Hypothalamus (tissue), 51 donors: ENCODE measurements at places on chromosomes 16 and 17.

DNA sequence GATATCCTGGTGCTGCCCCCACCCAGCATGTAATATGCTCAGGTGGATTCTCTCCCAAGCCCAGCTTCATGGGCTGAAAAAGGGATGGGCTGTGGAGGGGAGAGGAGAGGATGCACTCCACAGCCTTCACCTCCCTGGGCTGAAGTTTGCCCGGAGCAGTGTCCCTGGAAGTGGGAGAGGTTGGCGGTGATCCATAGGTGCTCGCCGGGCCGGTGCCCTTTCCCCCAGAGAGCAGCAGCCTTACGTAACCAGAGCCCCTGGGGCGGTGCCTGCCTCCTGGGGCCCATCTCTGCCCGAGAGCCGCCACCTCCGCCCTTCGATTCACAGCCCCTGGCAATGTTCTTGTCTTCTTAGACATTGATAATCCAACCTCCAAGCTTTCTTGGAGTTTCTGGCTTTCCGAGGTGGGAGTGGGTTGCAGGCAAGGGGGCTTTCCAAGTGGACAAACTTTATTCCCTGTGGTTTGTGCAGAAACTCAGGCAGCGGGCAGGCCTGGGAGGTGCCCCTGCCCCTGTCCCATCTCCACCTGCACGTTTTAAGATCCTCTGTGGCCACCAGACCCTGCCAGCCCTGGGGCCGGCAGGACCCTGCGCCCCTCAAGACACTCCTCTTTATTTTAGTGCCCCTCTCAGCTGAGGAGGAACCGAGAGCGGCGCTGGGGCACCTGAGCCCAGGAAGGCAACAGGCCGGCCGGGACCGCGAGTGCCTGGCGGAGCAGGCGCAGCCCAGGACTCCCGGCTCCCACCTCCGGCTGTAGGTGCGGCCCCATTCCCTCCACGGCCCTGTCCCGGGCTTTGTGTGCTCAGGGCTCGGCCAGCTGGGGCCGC is 3.1 kb upstream of the WDR90 start:
- no peak for DNase-seq

GRCh38 chr16:17166095-17166494 is 304.7 kb downstream of the XYLT1 start:
- no peak for DNase-seq

DNA sequence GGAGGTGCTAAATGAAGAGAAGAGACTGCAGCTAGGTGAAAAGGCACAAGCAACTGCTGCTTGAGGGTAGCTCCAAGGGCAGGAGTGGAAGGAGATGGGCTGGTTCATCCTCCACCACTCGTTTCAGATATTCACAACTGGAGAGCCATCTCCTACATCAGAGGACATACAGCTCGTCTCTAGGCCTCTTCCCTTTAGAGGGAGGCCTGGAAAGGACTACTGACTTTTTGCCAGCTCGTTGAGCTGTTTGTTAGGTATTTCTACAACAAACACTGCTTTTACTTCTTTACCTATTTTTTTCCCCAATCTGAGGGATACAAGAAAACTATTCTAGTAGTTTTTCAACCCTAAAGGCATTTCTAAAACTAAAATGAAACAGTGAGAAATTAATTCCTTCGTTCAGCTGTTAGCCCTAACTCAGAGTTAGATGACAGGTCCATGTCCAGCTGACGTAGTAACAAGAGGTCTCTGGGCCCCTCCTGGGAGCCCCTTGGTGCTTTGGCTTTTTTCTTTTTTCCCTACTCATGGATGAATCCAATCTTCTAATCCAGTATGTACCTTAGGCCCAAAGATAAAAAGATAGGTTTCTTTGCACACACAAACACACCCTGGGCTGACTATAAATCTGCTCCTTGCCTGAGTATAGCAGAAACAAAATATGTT is 47.8 kb upstream of the TBX2 start:
- DNase-seq = no peak

GRCh38 chr17:63275971-63276745 is 169.9 kb downstream of the CYB561 start:
- no peak for DNase-seq

DNA sequence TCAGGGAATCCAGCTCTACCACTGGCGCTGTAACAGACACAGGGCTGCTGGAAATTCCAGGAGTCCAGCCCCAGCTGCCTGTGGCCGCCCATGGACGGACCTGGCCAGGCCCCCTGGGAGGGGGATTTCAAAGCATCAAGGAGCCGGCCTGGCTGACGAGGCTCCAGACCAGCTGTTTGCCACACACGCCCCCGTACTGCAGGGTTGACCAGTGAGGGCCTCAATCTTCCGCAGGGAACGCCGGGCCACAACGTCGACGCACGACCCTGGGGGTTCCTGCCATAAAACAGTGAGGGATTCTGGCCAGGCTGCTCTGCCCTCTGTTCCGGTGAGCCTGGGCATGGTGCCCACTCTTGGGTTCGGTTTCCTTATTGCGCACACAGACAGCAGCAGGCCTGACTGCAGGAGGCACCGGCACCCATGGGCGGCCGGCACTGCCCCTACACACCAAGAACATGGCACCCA is 3.7 kb downstream of the LMF1 start:
- no peak for DNase-seq

DNA sequence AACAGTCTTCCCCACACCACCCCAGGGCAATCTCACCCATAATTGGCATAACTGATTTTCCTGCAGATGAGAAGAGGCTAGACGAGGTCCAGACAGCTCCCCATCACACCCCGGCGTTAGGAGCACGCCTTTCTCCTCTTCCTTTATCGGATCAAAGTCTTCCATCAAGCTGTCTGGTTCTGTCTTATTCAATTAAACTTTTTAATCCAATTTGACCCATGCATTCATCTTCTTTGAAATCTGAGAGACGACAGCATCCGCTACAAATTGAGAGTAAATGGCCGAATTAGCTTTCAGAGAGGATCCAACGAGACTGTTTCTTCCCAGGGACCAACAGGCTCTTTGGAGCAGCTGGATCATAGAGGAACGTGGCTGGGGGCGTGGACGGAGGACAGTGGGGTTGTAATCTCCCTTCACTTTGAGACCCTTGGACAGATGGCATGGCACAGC is 44.4 kb upstream of the GPRC5B start:
- no peak for DNase-seq

DNA sequence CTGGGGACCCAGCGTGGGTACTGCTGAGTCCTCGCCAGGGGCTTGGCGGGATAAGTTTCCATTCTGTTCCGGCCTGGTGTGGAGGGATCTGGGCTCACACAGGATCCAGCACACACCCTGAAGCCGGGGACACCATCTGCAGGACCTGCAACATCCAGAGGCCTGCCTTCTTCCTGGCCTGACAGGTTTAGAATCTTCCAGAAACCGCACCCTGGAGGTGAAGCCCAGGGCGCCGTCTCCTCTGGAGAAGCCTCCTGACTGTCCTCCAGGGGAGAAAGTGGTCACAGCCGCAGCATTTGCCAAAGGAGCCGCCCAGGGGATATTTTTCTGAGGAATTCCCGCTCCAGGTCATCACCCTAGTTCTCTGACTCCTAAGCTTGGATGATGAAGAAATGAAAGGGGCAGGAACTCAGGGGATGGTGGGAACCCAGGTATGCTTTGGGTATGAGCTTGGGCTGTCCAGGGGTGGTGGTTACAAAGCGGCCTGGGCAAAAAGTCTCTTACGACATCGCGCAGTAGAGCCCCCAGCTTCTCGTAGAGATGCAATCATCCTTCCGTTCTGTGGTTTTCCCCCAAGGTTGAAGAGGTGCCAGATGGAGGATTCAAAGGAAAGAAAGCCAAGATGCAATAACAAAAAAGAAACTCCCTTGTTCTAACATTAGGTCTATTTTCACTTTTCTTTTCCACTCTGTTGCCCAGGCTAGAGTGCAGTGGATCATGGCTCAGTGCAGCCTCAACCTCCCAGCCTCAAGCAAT is 9.1 kb upstream of the CRISPLD2 start:
- no peak for DNase-seq

DNA sequence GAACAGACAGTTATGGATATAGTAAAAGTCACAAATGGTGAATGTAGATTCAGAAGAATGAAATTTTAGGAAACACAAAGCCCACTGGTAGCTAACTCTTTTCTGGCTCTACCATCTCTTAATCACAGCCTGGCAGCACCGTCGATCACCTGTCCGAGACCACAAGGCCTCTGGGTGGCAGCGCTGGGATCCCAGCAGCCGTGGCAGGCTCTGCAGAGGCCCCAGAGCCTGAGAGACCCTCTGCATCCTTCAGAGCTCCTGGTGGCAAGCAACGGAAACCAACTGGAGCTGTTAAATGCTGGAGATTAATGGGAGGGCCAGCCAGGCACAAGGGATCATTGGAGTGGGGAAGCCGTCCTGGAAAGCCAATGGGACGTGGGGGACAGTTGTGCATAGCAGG is 26.3 kb downstream of the LAT start:
- DNase-seq = no peak

GRCh38 chr16:75801307-75801706 is 75.0 kb upstream of the CPHXL start:
- no peak for DNase-seq

DNA sequence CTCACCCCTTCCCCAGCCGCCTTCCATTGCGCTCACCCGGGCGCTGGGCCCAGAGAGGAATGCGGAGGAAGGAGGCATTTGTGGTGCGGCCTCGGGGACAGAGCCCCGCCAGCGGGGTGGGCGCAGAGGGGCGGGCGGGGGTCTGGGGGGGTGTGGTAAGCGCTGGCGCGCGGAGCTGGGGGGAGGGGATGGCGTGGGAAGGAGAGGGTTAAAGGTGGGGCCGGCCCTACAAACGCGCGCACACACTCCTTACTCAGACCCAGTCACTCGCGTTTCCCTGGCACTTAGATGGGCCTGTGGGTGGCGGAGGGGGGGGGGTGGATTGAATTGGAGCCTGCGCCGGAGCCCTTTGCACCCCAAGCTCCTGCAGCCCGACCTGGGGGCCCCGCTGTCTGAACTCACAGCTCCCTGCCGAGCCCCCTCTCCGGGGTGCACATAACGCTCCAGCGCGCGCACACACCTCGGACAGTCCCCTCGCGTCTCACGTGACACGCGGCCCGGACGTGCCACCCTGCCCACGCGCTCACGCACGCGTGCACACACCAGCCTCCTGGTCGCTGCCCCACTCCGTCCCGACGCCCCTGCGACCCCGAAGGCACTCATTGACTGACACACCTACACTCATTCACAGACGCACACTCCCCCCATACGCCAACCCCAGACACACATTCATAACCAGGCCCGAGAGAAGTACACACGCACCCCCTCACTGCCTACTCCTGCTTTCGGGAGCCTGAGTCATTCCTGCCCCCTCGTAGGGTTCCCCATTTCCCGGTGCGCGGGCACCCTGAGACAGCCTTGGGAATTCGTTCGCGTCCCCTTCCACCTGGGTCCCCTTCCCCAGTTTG is 844 bp downstream of the TBKBP1 start:
- DNase-seq = no peak
